ENCODE measurements at places on chromosomes 6 and 20. TPM values are rescaled to one million over a fixed set of nuclear protein-coding genes. Genes with fewer than 3 reads are reported as not detected.

The ZNF133 gene
- total RNA-seq = 7.2 TPM

The CYP21A2 gene
- total RNA-seq = not detected

The PPIL6 gene
- 0.16 TPM for total RNA-seq

The UBE2V1 gene
- 120 TPM for total RNA-seq

The MUC21 gene
- not detected for total RNA-seq

The RIMS4 gene
- not detected for total RNA-seq

The IGF2R gene
- 57.4 TPM for total RNA-seq

The HEY2 gene
- not detected for total RNA-seq

The CLPSL2 gene
- total RNA-seq = not detected

The CBLN4 gene
- not detected for total RNA-seq

The LATS1 gene
- 33.9 TPM for total RNA-seq

The NRN1 gene
- total RNA-seq = 13.3 TPM

The SPATA25 gene
- 1.4 TPM for total RNA-seq

The LAMA4 gene
- total RNA-seq = not detected

The CASS4 gene
- total RNA-seq = 18.8 TPM

The BPIFB1 gene
- not detected for total RNA-seq

The PRPF6 gene
- total RNA-seq = 64.7 TPM

The DCDC2 gene
- not detected for total RNA-seq

The TRIM40 gene
- not detected for total RNA-seq

The MAP7 gene
- total RNA-seq = 0.45 TPM

The SIGLEC1 gene
- total RNA-seq = not detected

The GRIK2 gene
- total RNA-seq = not detected

The NPBWR2 gene
- total RNA-seq = not detected

The FNDC11 gene
- 0.29 TPM for total RNA-seq

The GPR63 gene
- total RNA-seq = 1.6 TPM

The FLRT3 gene
- total RNA-seq = not detected

The COX4I2 gene
- not detected for total RNA-seq

The STK38 gene
- total RNA-seq = 53.5 TPM

The SIM1 gene
- total RNA-seq = not detected

The SLC17A2 gene
- total RNA-seq = not detected

The BPI gene
- not detected for total RNA-seq

The QKI gene
- 55.3 TPM for total RNA-seq

The SCUBE3 gene
- total RNA-seq = not detected

The GGTLC1 gene
- not detected for total RNA-seq

The SLA2 gene
- total RNA-seq = 137 TPM

The FAM217A gene
- not detected for total RNA-seq

The COQ3 gene
- 13.3 TPM for total RNA-seq

The CAGE1 gene
- 0.16 TPM for total RNA-seq

The SLC4A11 gene
- total RNA-seq = 2.8 TPM

The PNPLA1 gene
- not detected for total RNA-seq

The SCRT2 gene
- not detected for total RNA-seq

The CCN6 gene
- not detected for total RNA-seq

The PDYN gene
- not detected for total RNA-seq

The ATP6V1G2 gene
- total RNA-seq = 2.5 TPM

The PHACTR3 gene
- total RNA-seq = not detected

The LAMA5 gene
- total RNA-seq = 0.40 TPM

The RBM12 gene
- total RNA-seq = 112 TPM

The KIAA0408 gene
- total RNA-seq = 3.1 TPM

The JPH2 gene
- total RNA-seq = not detected

The IL17A gene
- total RNA-seq = not detected

The MROH8 gene
- 2.6 TPM for total RNA-seq

The SNX5 gene
- 177 TPM for total RNA-seq

The USP49 gene
- total RNA-seq = 7.8 TPM

The HLA-B gene
- total RNA-seq = 3,473 TPM

The PCMTD2 gene
- 32.0 TPM for total RNA-seq
